GM23248 (cell line): ENCODE measurements at places on chromosomes 2 and 18. TPM values are rescaled to one million over a fixed set of nuclear protein-coding genes. Genes with fewer than 3 reads are reported as not detected.

The CYS1 gene
- 6.1 and 7.1 TPM in 2 replicates for total RNA-seq

GRCh38 chr2:67476809-67477790, 80.0 kb downstream of the ETAA1 start:
- DNase-seq = peak; percentile 59

- DNase-seq = no peak
Observed at GRCh38 chr2:196853301-196854087, 44.3 kb upstream of the C2orf66 start.

DNA sequence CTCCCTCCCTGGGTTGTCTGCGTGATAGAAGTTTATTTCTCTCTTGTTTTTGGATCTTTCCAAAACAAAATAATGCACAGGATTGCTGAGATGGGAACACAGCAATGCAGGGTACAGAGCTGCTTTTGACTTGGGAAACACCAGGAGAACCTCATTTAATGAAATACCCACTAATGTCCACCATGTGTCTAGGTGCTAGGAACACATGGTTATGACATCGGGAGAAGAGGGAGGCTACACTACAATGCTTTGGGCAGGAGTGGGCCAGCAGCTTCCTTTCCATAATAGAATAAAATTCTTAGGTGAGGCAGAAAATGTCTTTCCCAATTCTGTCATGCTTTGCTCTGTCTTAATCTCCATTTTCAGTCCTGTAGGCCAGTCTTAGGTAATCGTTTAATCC, 29.2 kb upstream of the KCNF1 start:
- DNase-seq = no peak

GRCh38 chr2:234099266-234099665, 48.8 kb downstream of the SPP2 start:
- DNase-seq = no peak
